ENCODE measurements at places on chromosomes 2 and 18.

DNA sequence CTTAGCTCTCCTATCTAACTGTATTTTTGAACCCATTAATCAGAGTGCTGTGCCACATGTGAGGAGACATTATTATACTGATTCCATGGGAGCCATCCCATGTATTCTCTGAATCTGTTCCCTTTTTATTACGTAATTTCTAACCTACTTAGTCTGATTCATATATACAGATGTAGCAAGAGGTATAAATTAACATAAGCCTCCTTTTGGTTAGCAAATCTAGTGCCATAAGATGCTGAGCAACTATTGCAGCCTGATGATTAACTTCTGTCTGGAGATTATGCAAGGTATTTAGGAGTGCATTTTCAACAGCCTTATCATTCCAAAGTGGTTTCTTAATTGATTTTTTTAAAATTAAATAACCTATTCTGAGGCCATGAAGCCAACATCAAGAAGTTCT, 114.1 kb upstream of the MSH2 start:
- no peak for DNase-seq

GRCh38 chr18:48181857-48182256, 227.3 kb downstream of the ZBTB7C start:
- no peak for DNase-seq

DNA sequence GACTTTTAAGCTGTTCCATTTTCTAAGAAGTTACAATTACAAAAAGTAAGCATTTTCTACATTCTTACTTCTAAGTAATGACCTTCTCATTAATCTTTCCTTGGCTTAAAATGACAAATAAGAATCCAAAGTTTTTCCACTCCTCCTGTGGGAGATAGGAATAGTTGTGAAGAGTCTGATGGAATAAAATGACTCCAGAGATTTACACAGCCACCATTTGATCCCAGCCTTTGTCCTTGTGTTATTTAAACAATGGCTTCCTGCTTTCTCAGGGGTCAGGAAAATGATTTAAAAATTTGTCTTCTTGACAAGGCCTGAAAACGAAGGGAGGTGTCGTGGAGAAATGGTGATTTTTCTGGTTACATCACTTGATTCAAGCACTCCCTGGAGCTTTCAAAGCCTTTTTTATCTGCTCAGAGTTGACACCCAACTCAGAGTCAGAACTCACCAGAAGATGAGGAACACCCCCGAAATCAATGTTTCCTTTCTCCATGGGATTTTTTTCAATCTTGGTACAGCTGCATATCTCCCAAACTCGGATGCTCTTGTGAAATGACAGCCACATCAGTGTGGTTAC, 106.5 kb downstream of the GALNT3 start:
- DNase-seq: no peak

GRCh38 chr2:38442643-38443541, 65.8 kb upstream of the ATL2 start:
- DNase-seq: peak; percentile 5

- DNase-seq: no peak
Measured at GRCh38 chr2:42764096-42764495, at the start of gene OXER1. TSS of gene OXER1 (minus strand) at chr2:42764135. CDS start at chr2:42764062, 73 bp downstream.

DNA sequence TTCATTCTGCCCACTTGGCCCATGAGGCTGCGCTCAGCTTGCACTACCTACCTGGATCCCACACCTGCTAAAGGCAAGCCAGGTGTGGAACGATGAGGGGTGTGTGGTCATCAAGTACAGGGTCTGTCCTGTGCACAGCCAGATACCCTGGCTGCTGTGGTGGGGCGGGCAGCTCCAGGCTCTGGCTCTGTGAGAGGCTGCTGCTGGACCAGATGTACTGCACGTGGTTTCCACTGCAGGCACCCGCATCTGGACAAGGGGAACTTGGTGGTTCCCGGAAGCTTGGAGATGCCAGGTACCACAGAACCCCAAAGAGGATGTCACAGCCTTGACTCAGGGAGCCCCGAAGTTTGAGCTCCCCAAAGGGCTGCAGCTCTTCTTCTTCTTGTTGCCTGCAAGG, 68.1 kb upstream of the ZNF804A start:
- no peak for DNase-seq

DNA sequence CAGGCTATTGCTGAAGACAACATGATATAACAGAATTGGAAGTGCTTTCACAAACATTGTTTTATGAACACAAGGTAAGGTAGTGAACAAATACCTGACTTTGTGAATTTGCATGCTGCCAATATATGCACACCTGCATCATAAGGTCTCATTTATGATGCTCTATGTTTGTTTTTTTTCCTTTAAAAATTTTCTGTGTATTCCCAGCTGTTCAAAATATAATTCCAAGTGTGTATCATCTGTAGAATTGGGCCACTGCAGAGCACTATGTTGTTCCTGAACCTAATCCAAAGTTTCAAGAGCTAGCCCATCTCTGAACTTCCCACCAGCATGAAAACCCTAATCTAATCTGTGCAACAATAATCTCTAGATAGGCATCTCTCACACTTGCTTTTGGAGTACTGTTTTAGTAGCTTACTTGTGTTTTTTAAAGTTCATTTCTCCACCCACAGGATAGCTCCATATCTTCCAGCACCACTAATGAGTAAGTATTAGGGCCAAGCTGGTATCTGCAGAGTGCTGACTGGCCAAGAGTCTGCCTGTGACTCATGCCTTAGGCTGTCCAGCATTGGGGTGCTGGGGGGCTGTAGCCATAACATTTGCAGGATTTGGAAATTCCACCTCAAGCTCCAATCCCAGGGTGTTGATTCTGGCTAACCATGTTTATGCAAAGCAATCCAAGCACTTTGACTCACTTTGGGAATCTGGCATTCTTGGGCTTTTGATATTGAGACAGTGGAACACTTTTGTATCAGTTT, 208.2 kb upstream of the REV1 start:
- no peak for DNase-seq

- no peak for DNase-seq
Measured at GRCh38 chr2:65539633-65540032, 107.2 kb upstream of the SPRED2 start.

GRCh38 chr2:70725505-70725904, 42.5 kb downstream of the ADD2 start:
- no peak for DNase-seq

DNA sequence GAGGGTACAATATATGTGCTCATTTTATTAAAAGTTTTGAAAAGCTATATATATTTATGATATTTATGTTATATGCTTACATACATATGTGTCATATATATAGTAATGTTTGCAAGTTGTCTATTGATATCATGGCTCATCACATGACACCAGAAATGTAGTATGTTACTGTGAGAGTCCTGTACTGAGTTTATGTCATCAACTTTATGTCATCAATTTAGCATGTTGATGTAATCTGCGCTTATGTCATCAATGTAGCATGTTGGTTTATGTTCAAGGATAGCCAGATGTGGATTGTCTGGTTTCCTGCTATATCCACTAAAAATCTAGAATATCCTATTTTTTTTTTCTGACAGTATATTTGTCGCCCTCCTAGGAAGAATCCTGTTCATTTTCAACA, 77.4 kb downstream of the APLF start:
- no peak for DNase-seq

- DNase-seq: no peak
Measured at GRCh38 chr2:229610333-229610732, 104.0 kb downstream of the DNER start.

GRCh38 chr2:15720561-15721307, 129.1 kb downstream of the DDX1 start:
- DNase-seq: no peak

DNA sequence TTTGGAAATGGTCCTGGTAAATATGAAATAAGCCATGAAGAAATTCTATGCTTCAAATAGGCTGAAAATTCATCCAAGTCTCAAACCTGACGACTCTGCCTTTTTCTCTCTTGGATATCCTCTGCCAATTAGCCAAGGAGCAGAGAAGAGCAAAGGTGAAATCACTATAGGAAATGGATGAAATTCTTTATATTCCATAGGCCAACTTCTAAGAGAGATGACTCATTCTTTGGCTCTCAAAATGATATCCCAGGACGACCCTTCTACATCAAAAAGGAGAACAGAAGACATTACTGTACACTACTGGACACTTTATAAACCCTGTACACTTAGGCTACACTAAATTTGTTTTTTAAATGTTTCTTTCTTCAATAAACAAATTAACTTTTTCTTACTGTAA, 22.7 kb downstream of the PDE1A start:
- no peak for DNase-seq

GRCh38 chr18:61995618-61996017, 102.8 kb upstream of the RNF152 start:
- no peak for DNase-seq

GRCh38 chr2:27911458-27912210, 21.1 kb downstream of the BABAM2 start:
- no peak for DNase-seq

- DNase-seq: no peak
Measured at GRCh38 chr2:23269747-23270146, 115.2 kb upstream of the KLHL29 start.

DNA sequence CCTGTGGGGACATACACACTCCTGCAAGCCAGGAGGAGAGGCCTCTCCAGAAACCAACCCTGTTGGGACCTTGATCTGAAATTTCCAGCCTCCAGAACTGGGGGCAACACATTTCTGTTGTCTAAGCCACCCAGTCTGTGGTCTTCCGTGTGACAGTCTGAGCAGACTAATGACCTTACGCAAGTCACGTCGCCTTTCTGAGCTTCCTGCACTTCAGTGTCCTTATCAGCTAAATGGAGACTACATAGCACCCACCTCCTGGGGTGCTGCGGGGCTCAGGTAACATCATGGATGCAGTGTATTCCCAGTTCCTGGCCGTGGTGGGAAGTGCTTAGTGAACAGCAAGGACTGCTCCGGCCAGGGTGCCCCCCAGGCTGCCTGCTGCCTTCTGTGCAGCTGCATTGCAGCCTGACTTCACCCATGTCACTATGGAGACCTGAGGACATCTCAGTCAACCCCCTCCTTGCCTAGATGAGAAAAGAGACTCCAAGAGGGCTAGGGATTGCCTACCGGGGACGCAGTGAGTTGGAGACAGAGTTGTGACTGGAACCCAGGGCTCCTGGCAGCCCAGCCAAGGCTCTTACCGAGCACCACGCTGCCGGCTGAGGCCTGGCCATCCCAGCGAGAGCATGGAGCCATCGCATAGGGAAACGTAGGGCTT, 61.2 kb upstream of the FZD5 start:
- DNase-seq: no peak

DNA sequence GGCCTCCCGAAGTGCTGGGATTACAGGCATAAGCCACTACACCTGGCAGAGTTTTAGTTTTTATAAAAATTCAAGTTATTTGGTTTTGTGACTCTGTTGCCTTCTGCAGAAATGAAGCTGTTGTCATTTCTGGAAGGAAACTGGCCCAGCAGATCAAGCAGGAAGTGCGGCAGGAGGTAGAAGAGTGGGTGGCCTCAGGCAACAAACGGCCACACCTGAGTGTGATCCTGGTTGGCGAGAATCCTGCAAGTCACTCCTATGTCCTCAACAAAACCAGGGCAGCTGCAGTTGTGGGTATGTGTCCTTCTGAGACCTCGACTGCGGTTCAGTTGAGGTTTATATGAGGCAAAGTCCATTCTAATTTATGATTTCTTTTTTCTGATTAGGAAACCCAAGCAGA, 7.2 kb downstream of the MTHFD2 start:
- no peak for DNase-seq

- no peak for DNase-seq
Measured at GRCh38 chr2:217325251-217325650, 465.4 kb upstream of the TNP1 start.

- no peak for DNase-seq
Measured at GRCh38 chr2:238430781-238431180, 4.1 kb downstream of the ASB1 start.

DNA sequence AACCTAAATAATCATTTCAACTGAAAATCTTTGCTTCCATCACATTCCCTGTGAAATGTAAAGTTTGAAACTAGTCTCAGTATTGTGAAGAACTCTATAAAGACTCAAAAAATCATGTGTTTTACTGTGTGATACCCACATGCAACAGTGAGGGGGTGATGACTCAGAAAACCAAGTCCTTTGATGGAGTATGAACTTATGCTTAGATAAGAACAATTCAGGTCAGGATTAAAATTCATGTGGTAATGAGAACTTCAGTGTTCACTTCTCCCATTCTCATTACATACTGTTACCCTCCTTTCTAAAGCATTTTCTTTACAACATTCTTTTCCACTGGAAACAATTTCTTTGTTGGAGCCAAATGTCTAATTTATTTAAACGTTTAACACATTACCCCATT, 360.2 kb downstream of the FSIP2 start:
- DNase-seq: no peak

DNA sequence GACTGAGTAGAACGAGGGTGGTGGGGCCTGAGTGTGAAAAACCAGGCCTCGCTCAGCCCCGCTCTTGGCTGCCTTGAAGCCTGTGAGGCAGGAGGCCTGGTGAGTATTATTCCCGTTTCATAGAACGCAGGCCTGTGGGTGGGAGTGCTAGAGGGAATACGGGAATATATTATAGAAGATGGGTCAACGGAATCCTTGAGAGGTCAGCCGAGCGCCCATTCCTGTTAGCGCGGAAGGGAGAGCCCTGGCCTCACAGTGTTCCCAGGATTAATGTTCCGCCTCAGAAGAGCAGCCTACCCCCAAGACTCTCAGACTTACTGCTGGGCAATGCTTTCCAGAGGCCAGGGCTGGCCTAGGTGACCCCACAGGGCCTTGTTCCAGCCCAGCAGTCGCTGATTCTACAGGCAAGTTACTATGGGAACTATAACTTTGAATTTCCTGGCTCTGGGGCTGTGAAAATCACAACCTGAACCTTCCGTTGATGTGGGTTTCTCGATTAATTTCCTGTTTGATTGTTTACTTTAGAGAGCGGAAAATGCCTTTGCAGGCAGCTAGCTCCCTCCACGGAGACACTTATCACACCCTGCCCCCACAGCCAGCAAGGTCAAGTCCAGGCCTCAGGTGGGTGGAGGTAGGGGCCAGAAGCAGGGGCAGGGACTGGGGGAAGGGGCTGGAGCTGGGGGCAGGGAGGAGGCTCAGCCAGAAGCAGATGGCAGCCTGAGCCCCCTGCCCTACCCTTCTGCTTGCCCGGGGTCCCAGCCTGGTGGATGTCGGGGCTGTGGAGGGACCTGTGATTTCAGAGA, 108.3 kb downstream of the SMAD7 start:
- DNase-seq: no peak

DNA sequence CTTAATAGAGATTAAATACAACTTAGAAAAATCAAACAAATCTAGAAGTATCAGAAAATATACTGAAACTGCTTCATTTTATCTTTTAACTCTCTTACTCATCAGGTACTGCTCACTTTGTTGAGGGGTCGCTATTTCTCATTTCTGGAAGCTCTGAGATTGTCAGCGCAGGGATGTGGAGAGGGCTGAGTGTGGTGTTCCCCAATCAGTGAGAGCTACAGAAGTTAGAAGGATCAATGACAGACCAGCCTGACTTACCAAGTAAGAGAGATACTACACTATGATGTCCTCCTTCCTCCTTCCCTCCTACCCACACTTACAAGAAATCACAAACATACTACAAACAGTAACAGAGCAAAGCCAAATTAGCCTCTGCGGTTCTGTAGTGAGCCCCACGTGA, 8.1 kb downstream of the GCFC2 start:
- DNase-seq: no peak

- peak; percentile 78 for DNase-seq
Measured at GRCh38 chr18:48540251-48541025, 1.6 kb downstream of the CTIF start.

Measured in head of caudate nucleus (tissue), 42 donors.